ENCODE measurements at places on chromosomes 6 and 20. TPM values are rescaled to one million over a fixed set of nuclear protein-coding genes. Genes with fewer than 3 reads are reported as not detected.

- DNase-seq = peak; percentile 84
Measured at GRCh38 chr20:50724851-50725723, 6.3 kb upstream of the PARD6B start.

The HLA-DPA1 gene
- not detected for total RNA-seq

The DDO gene
- total RNA-seq = not detected

- DNase-seq = no peak
Measured at GRCh38 chr6:89500611-89501010, 67.7 kb downstream of the ANKRD6 start.

GRCh38 chr6:81876971-81877370 lies 124.5 kb upstream of the TENT5A start:
- DNase-seq = no peak

DNA sequence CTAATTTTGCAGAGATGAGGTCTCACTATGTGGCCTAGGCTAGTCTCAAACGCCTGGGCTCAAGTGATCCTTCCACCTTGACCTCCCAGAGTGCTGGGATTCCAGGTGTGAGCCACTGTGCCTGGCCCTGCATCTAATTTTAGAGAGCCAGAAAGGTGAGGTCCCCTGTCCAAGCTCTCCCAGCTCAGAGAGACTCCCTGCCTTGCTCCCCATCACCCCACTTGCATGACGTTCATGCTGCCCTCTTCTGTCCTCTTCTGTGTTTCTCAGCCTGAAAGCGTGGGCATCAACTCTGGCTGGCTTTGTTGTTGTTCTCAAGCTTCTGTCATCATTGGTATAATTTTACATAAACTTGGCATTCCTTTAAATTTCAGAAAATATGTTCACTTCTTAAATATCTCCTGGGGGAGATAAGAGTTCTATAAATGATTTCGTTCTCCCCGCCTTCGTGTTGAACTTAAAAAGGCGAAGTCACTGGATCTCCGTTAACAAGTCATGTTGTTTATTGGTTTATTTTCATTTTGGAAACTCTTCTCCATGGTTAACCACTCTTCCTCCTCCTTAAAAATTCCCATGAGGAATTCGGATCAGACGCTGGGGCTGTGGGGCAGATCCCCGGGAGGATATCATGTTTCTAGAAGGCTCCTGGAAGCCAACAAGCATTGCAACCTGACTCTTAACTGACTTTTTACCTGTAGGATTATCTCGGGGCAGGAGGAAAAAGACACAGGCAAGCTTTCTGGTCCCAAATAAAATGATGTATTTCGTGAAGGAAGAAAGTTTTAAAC lies 13.2 kb upstream of the PARD6B start:
- peak; percentile 64 for DNase-seq

- DNase-seq = no peak
Measured at GRCh38 chr6:119283979-119284545, 65.5 kb downstream of the MAN1A1 start.

DNA sequence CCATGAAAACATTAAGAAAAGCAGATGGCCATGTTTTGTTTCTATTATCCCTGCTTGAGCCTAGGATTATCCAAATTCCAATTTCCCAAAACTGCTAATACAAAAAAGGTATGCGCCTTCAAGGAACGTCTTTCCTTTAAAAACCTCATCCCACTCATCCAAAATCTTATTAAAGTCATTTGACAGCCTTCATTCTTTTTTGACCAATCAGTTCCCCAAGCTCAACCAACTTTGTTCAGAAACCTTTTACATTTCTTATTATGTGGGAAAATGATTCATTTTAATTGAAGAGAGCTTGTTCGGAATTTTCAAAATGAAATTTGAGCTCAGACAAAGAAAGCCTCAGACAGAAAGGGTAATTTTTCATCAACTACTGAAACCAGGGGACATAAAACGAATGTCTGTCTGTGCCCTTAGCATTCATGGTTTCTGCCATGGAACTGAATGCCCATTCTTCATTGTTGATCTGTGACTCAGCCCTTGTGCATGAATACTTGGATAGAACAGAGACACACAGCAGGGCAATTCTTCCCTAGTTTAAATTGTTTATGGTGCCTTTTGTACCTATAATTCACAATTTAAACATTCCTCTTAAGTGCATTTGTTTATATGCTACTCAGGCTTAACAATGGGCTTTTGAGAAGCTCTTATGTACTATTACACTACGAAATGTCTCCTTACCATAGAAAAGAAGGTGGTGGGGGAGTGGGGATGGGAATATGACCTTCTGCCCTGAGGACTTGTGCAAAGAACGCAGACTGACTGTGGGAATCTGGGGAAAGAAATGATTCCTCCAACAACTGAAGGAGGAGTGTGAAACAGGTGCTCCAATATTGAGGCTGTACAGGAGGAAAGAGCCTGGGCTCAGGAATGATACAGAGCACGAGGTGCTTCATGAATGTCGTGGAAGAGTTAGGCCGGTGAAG lies 49.8 kb upstream of the ERVFRD-1 start:
- no peak for DNase-seq

DNA sequence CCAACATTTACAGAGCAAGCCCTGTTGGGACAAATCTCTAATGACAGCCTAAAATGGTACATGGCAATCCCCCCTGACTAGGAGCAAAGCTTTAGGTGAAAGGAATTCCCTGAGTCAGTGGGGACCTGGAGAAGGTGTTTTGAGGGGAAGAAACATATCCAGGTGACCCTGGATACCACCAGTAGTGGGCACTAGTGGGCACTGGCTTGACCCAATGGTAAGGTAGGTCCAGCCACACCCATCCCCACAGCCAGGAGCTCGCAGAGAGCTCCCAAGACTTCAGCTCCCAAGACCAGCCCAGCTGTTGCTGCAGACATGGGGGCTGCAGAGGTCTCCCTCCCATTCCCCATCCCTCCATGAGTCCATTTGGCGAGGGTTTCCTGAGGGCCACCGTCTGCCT lies 19.5 kb downstream of the GRM4 start:
- no peak for DNase-seq

The C20orf96 gene
- 0.08 TPM for total RNA-seq

The E2F3 gene
- 4.2 TPM for total RNA-seq

The MOXD1 gene
- not detected for total RNA-seq

- peak; percentile 91 for DNase-seq
Measured at GRCh38 chr20:59004763-59005522, 2.1 kb downstream of the CTSZ start.

- no peak for DNase-seq
Measured at GRCh38 chr6:152952045-152952444, 30.8 kb downstream of the FBXO5 start.

All from HT-29 (cell line).